NCI-H2171 treated with DMSO at 0.1 percent for 48 hours (cell line): ENCODE measurements at places on chromosomes 2 and 18.

DNA sequence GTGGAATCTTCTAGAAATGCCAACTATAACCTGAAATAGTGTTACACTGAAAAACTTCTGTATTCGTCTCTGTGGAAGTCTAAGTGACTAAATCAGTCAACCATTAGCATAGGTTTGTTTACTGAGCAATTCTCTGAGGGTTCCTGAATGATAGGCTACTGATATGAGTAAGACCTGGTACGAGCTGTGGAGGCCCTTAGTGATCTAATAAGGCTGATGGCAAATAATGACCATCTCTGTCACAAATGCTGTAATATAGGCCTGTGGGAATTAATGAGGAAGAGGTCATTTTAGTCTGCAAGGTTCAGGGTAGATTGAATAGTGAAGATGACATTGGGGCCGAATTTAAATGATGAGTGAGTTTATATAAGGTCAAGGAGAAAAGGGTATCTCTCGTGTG is 82.5 kb downstream of the MGAT5 start:
- no peak for DNase-seq

DNA sequence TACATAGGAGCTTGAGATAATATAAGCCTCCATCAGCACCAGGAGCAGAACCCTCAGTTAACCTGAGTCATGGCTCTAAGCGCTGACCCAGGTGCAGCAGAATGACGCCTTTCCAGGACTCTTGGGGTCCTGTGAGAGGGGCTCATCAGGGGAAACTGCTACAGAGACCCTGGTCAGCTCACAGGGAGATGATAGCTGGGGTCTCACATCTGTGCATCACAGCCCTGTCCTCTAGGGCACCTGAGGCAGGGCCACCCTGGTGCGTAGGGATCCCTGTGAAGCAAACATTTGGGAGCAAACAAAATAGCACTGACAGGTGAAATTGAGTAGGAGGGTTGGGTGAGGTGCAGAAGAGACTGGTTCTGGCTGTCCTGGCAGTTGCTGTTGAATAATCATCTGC is 219.2 kb downstream of the SH3RF3 start:
- DNase-seq, result no peak

GRCh38 chr2:9602412-9602811 is 28.4 kb downstream of the YWHAQ start:
- DNase-seq, result no peak

- DNase-seq, result no peak
Observed at GRCh38 chr18:7572822-7573221, 5.7 kb downstream of the PTPRM start.

- DNase-seq, result no peak
Observed at GRCh38 chr2:173419506-173419905, 64.8 kb downstream of the CDCA7 start.

- DNase-seq, result no peak
Observed at GRCh38 chr2:18830962-18831361, 241.6 kb upstream of the NT5C1B start.

DNA sequence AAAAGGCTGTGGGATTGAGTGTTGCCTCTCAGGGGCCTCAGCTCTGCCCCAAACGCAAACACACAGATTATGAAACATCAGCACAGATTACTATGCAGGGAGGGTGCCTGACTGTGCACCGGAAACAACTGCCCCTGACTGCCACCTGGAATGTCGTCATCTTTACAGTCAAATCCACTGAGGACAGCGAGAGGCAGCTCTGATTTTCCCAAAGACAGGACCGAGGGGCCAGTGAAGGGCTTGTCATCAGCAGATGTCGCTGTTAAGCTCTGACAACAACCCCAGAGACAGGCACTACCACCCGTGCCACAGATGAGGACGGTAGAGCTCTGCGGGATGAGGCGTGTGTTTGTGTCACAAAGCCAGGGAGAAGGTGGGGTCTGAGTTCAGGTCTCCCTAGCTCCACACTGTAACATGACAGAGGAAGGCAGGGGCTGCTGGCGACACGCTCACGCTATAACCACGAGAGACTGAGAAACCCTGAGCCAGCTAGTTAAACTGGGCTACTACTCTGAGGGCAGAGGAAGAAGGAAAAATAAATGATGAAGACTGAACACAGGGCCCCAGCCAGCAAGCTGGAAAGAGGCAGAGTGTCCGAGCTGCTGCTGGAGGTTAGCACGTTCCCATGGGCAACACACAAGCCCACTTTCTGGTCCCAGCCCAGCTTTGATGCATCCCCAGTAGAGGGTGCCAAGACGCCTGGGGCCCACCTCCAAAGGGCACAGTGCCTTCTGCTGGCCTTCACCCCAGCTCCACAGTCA is 47.0 kb downstream of the PARD6G start:
- no peak for DNase-seq

- no peak for DNase-seq
Observed at GRCh38 chr2:108623616-108624015, 89.3 kb downstream of the LIMS1 start.

DNA sequence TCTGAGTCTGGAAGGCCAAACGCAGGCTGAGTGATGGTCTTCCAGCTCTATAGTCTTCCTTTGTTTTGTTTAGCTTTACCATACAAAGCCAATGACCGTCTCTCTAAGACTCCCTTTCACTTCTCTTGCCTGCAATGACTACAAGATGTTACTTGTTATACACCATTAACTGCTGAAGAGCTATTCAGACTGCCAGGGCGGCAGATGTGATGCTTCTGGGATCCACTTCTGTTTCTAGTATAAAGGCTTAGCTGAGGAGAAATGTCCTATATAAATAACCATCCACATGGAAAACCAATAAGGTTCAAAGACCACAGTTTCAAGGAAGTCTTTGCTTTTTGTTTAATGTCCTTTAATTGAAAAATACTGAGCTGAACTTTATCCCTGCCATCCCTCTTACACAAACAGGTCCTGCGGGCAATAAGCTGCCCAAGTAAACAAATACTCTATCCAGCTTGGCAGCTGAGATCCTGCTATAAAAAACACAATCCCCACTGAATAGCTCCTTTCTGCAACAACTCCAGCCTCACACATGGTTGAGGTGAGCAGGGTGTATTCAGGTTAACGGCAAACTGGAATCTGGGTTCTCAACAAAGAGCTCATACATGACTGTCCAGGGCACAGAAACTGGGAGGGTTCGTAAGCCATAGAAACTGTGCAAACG is 124.6 kb downstream of the VIT start:
- no peak for DNase-seq

DNA sequence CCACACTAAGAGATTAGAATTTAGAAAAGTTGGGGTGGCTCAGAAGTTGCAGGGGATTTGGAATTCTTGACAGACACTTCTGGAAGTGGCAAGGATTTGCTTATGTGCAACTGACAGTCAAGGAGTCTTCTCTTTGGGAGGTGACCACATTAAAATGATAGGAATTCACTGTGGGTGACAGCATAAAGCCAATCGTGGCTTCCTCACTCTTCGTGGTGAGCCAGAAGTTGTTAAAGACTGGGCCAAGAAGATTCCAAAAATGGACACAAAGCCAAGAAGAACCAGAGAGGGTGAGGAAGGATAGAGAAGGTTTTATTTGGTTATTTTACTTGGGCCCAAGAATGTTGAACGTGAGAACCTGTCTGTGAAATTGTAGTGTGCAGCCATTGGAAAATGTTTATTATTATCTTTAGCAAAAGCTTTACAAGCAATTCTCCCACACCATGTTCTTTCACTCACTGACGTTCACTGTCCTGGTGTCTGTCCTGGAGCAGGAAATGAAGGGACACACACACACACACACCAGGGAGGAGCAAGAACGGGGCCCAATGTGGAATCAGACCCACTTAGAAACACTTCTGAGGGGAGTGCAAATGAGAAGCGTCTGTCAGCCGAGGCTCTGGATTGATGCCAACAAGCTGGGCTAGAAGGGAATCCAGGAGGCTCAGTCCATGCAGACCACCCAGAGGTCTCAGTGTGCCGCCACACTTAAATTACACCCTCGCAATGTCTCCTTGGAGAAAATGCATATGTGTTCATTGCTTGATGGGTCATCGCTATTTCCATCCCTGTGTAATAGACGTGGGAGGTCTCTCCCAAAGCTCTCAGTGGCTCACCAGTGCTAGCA is 37.2 kb downstream of the STEAP3 start:
- no peak for DNase-seq

DNA sequence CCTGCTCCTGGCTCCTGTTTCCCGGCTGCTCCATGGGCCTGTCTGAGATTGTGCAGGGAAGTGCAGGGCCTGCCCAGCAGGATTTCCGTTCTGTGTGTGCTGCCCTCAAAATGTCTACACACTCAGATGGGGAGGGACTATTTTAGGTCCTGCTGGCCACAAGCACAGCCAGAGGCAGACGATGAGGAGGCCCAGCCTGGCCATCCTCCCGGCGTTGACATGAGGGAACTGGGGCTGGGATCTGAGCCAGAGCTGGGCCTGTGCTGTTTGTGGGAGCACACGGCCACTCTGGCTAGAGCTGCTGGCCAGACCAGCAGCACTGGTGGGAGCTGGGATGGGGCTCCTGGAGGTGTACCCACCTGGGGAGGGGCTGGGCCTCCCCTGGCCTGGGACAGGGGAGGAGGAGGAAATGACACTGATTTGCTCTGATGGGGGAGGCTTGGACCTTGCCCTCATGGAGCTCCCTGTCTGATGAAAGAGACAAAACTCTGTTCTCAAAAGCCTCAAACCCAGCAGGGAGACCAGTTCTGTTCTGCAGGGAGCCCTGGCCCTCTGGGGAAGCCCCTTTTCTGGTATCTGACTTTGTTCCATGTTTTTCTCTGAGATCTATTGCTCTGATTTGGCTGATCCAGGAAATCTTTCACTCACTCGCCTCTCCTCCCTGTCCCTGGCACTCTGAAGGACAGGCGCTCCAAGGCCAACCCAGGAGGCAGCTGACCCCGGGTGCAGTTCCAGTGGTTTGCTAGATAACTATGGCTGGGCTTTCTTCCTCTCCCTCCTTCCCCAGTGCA is 161.8 kb downstream of the DYSF start:
- DNase-seq, result no peak
